SJCRH30 (cell line): ENCODE measurements at places on chromosomes 4 and X. TPM values are rescaled to one million over a fixed set of nuclear protein-coding genes. Genes with fewer than 3 reads are reported as not detected.

DNA sequence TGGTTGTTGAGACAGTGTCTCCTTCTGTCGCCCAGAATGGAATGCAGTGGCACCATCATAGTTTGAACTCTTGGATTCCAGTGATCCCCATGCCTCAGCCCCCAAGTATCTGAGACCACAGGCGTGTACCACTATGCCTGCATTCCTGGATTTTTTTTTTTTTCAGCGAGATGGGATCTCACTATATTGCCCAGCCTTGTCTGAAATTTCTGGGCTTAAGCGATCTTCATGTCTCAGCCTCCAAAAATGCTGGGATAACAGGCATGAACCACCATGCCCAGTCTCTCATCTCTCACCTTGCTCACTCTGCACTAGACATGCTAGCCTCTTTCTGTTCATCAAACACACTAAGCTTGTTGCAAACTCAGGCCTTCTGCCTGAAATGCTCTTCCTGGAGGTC is 104.1 kb downstream of the UBE2K start:
- H3K36me3 ChIP-seq, result no peaks in the 10 kb centered on the region
- H3K4me3 ChIP-seq, result no peak overlapping the region
- no peaks in the 10 kb centered on the region for H3K27me3 ChIP-seq
- no peak for DNase-seq
- H3K4me1 ChIP-seq, result no peaks in the 10 kb centered on the region
- no peak overlapping the region for H3K27ac ChIP-seq

- H3K36me3 ChIP-seq, result peaks cover 2% of the 10 kb centered on the region; the same call in 1 of the 2 replicates
- peaks cover 4% of the 10 kb centered on the region for H3K4me1 ChIP-seq
- H3K4me3 ChIP-seq, result no peak overlapping the region
- no peak overlapping the region for H3K27ac ChIP-seq
Measured at GRCh38 chr4:145496292-145496691, 14.6 kb downstream of the SMAD1 start.

- no peaks in the 10 kb centered on the region for H3K27me3 ChIP-seq
- H3K4me3 ChIP-seq, result no peak overlapping the region
- no peaks in the 10 kb centered on the region for H3K4me1 ChIP-seq
Measured at GRCh38 chr4:180285796-180286195, 1957.4 kb upstream of the TENM3 start.

ARMCX1 gene
- total RNA-seq, result 71.7 and 81.5 TPM in 2 replicates

GRCh38 chrX:153409414-153410101 is 1.7 kb upstream of the ZFP92 start:
- no peaks in the 10 kb centered on the region for H3K36me3 ChIP-seq
- no peak overlapping the region for H3K27ac ChIP-seq
- no peak for DNase-seq
- H3K4me1 ChIP-seq, result no peaks in the 10 kb centered on the region

CYBB gene
- total RNA-seq, result not detected in 2 replicates

GRCh38 chrX:150683536-150684146 is 9.6 kb upstream of the MTMR1 start:
- no peaks in the 10 kb centered on the region for H3K27me3 ChIP-seq
- H3K27ac ChIP-seq, result no peak overlapping the region
- H3K4me1 ChIP-seq, result peaks cover 12% of the 10 kb centered on the region
- peak; percentile 76 for DNase-seq
- H3K36me3 ChIP-seq, result no peaks in the 10 kb centered on the region
- no peak overlapping the region for H3K4me3 ChIP-seq

NAA10 gene
- total RNA-seq, result 58.6 and 69.6 TPM in 2 replicates

GRCh38 chrX:73668779-73669178 is 105.8 kb downstream of the CHIC1 start:
- H3K27me3 ChIP-seq, result no peaks in the 10 kb centered on the region
- H3K36me3 ChIP-seq, result no peaks in the 10 kb centered on the region
- peak; percentile 87 for DNase-seq

GYPB gene
- total RNA-seq, result not detected in 2 replicates

DNA sequence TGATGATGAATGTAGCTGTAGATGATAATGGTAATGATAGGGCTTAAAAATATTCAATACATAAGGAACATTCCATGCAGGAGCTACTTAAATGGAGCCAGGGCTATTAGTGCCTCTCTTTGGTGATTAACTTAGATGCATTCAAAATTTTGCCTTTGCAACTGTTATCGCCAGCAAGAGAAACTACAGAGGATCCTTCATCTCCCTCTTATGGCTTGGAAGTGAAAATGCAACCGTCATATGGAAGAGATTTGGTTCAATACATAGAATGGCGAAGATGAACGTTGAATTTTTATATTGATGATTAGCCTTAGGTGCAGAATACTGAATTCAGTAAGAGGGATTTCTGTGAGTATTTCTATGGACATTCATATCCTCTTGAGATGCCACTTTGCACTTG is 134.5 kb upstream of the NLGN4X start:
- H3K4me3 ChIP-seq, result no peak overlapping the region
- H3K36me3 ChIP-seq, result no peaks in the 10 kb centered on the region
- no peak for DNase-seq
- H3K4me1 ChIP-seq, result no peaks in the 10 kb centered on the region

FGF13 gene
- 55.6 and 59.0 TPM in 2 replicates for total RNA-seq

DNA sequence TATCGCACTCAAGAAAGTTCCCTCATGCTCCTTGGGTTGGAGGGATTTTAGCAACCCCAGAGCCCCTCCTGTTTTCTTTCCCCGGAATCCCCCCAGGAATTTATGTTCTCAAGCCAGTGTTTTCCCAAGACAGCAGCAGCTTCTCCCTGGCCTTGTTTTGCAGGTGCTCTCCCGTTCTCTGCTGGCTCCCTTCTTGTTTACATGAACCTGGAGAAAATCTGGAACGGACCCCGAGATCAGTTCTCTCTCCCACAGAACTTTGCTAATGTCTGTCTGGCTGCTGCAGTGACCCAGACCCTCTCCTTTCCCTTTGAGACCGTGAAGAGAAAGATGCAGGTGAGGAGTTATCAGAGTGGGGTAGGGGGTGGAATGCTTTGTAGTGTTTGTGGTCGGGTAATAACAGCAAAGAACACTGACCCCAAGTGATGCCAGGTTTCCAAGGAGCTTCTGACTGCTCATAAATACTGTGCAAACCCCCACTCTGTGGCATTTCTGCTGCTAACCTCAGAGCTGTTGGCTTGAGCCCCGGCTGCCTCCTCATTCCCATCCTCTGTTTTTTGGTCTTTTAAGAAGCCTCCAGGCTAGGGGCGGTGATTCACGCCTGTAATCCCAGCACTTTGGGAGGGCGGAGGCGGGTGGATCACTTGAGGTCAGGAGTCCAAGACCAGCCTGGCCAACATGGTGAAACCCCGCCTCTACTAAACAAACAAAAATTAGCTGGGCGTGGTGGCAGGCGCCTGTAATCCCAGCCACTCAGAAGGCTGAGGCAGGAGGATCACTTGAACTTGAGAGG is 11.1 kb downstream of the SLC25A43 start:
- H3K27ac ChIP-seq, result no peak overlapping the region
- peaks cover 5% of the 10 kb centered on the region; the same call in 1 of the 2 replicates for H3K27me3 ChIP-seq
- peak; percentile 73 for DNase-seq
- H3K4me3 ChIP-seq, result no peak overlapping the region

GRCh38 chrX:48913605-48914366 is 2.3 kb upstream of the SLC35A2 start:
- no peaks in the 10 kb centered on the region for H3K27me3 ChIP-seq
- no peak for DNase-seq
- H3K27ac ChIP-seq, result no peak overlapping the region
- H3K4me1 ChIP-seq, result peaks cover 3% of the 10 kb centered on the region; the same call in 1 of the 2 replicates
- no peak overlapping the region for H3K4me3 ChIP-seq
- no peaks in the 10 kb centered on the region for H3K36me3 ChIP-seq

FRMD7 gene
- total RNA-seq, result not detected in 2 replicates

DNA sequence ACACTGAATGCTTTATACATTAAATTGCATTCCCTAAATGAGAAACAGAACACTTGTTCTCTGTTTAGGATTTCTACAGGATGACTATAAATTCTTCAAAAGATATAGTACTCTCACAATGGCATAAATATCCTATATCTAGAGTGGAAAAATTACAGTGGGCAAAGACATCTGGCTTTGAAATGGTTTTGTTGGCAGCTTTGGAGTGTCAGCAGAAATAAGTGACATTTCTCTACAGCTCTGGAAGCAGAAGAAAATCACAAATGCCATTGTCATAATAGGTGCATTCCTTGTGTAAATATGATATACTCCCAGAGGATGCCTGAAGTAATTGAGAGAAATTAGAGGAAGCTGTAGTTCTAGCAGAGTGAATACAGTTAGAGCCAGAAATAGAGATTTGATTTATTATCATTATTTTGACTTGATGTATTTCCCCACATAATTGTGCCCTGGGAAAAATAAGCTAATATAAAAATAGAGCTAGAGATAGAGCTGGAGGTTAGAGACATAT is 95.9 kb upstream of the GALNTL6 start:
- no peaks in the 10 kb centered on the region for H3K36me3 ChIP-seq
- DNase-seq, result no peak
- no peaks in the 10 kb centered on the region for H3K4me1 ChIP-seq
- H3K27ac ChIP-seq, result no peak overlapping the region
- H3K4me3 ChIP-seq, result no peak overlapping the region

PDGFC gene
- 14.1 and 14.6 TPM in 2 replicates for total RNA-seq

TLR1 gene
- total RNA-seq, result 0.53 and 0.61 TPM in 2 replicates

DNA sequence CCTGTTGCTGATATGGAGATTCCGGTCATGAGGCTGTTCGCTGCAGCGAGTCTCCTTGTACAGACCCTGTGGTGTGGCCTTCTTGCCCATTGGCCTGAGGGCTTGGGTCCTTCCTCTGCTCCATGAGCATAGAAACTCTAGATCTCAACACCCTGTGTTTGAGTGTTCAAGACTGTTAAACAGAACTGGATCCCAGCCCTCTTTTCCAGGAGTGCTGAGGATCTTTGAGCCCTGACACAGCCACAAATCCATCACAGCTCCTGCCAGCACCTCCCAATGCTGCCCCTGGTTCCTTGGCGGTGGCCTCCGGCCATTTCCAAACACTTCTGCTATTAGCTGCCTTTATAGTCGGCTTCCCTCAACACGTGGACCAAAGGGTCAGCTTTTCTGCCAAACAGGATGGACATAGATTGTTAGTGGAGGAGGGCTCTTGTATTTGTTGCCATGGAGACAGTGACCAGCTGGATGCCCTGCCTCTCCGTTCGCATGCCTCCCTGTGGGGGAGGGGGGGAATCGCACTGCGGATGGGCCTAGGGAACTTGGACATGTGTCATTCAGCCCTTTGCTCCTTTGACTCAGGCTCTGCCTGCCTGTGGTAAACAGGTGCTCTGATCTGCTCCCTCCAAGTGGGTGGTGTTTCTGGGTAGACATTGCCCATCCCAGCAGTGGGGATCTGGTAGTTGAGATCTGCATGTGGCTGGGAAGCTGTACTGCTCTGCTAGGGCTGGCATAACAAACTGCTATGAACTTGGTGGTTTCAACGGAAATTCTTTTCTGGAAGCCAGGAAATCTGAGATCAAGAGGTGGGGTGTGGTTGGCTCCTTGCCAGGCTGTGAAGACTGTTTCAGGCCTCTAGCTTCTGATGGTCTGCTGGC is 6.9 kb upstream of the WDR1 start:
- DNase-seq, result peak; percentile 63
- H3K36me3 ChIP-seq, result no peaks in the 10 kb centered on the region
- no peak overlapping the region for H3K27ac ChIP-seq
- no peak overlapping the region for H3K4me3 ChIP-seq

DNA sequence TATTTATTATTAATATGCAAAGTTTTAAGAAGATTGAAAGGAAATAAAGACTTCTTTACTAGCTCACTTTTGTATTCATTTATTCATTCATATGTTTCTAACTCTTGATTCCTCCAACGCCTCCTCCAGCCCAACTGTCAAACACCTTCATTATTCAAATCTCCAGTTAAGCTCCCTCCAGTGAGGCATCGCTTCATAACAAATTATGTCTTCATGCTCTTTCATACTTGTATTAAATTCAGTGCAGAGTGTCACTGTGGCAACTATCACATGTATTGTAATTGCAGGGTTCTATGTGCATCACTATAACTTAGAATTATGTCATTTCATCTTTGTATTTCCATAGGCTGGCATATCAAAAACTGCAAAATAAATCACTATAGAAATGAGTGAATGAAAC is 1394.2 kb upstream of the PCDH7 start:
- H3K27ac ChIP-seq, result no peak overlapping the region
- H3K4me3 ChIP-seq, result no peak overlapping the region
- no peaks in the 10 kb centered on the region for H3K4me1 ChIP-seq

- peak overlapping the region; percentile 25 for H3K27ac ChIP-seq
- peaks cover 56% of the 10 kb centered on the region for H3K4me1 ChIP-seq
- no peaks in the 10 kb centered on the region for H3K27me3 ChIP-seq
Measured at GRCh38 chr4:41432881-41433280, 105.1 kb upstream of the LIMCH1 start.

GRCh38 chr4:122716825-122717448 is 15.6 kb upstream of the BBS12 start:
- H3K36me3 ChIP-seq, result no peaks in the 10 kb centered on the region
- H3K27me3 ChIP-seq, result no peaks in the 10 kb centered on the region
- no peak overlapping the region for H3K4me3 ChIP-seq
- no peaks in the 10 kb centered on the region for H3K4me1 ChIP-seq

DNA sequence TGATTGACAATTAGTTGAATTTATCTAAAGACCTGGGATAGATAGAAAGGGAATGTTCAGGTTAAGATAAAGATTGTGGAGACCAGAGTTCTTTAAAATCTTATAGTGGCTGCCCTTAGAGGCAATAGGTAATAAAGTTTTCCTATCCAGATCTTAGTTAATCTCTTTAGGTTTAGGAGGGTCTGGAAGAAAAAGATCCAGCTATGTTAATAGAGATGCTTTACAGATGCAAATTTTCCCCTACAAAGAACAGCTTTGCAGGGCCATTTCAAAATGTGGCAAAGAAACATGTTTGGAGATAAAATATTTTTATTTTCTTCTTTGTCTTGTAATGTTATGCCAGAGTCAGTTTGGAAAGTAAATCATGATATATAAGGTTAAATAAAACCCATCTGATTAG is 54.1 kb upstream of the CHIC1 start:
- no peak overlapping the region for H3K27ac ChIP-seq
- H3K36me3 ChIP-seq, result no peaks in the 10 kb centered on the region

GRCh38 chr4:23001478-23001877 is 308.7 kb downstream of the GBA3 start:
- no peak overlapping the region for H3K27ac ChIP-seq
- no peak for DNase-seq
- no peak overlapping the region for H3K4me3 ChIP-seq
- no peaks in the 10 kb centered on the region for H3K36me3 ChIP-seq

- H3K27me3 ChIP-seq, result no peaks in the 10 kb centered on the region
- H3K4me1 ChIP-seq, result 0 out of 2 replicates have a peak, but pooled peaks cover 2% of the 10 kb centered on the region
- no peak overlapping the region for H3K4me3 ChIP-seq
Measured at GRCh38 chr4:184778325-184778724, 44.4 kb upstream of the CENPU start.

- no peak overlapping the region for H3K4me3 ChIP-seq
- no peaks in the 10 kb centered on the region for H3K27me3 ChIP-seq
- no peaks in the 10 kb centered on the region for H3K36me3 ChIP-seq
- no peak overlapping the region for H3K27ac ChIP-seq
- no peak for DNase-seq
Measured at GRCh38 chr4:125169192-125169591, 145.6 kb upstream of the FAT4 start.

LNX1 gene
- 3.3 and 3.4 TPM in 2 replicates for total RNA-seq

- no peaks in the 10 kb centered on the region for H3K4me1 ChIP-seq
- peak overlapping the region; percentile 70 for H3K4me3 ChIP-seq
- H3K27me3 ChIP-seq, result no peaks in the 10 kb centered on the region
- no peak overlapping the region; the same call in 1 of the 2 replicates for H3K27ac ChIP-seq
- DNase-seq, result no peak
- no peaks in the 10 kb centered on the region for H3K36me3 ChIP-seq
Measured at GRCh38 chr4:39181520-39181904, 817 bp upstream of the WDR19 start.
